A172 (cell line): ENCODE measurements at places on chromosomes 2 and 18. TPM values are rescaled to one million over a fixed set of nuclear protein-coding genes. Genes with fewer than 3 reads are reported as not detected.

Gene RND3
- 155 and 205 TPM in 2 replicates for total RNA-seq

Gene SPP2
- total RNA-seq: not detected in 2 replicates

Gene SKA1
- 21.8 and 35.1 TPM in 2 replicates for total RNA-seq

Gene HRH4
- total RNA-seq: not detected in 2 replicates

Gene UNC80
- 0.02 TPM in 1 of 2 replicates, not detected in the other for total RNA-seq

Gene SPAG16
- 50.9 and 57.0 TPM in 2 replicates for total RNA-seq

Gene RTP5
- not detected in 2 replicates for total RNA-seq

Gene LIMS4
- total RNA-seq: 0.10 and 1.3 TPM in 2 replicates

Gene MDH1B
- total RNA-seq: 5.4 and 9.2 TPM in 2 replicates

Gene SLC4A3
- total RNA-seq: 10.9 and 11.4 TPM in 2 replicates

Gene FAM168B
- total RNA-seq: 116 and 123 TPM in 2 replicates

Gene TMEFF2
- 11.1 and 15.2 TPM in 2 replicates for total RNA-seq

Gene CNRIP1
- 11.4 and 13.1 TPM in 2 replicates for total RNA-seq

Gene VWC2L
- total RNA-seq: not detected in 2 replicates

Gene DPYSL5
- 8.4 and 9.1 TPM in 2 replicates for total RNA-seq

Gene EDAR
- not detected in 2 replicates for total RNA-seq

Gene TSPYL6
- total RNA-seq: not detected in 2 replicates

Gene SLC16A14
- total RNA-seq: not detected in 2 replicates

Gene EFR3B
- 2.2 TPM in 2 replicates for total RNA-seq

Gene MSH6
- total RNA-seq: 101 and 112 TPM in 2 replicates

Gene ASB18
- total RNA-seq: not detected in 2 replicates

Gene KCNJ3
- total RNA-seq: 0.02 TPM in 1 of 2 replicates, not detected in the other

Gene TMEM163
- total RNA-seq: 0.43 and 0.91 TPM in 2 replicates

Gene FAP
- total RNA-seq: 1.9 and 2.2 TPM in 2 replicates

Gene UGT1A8
- total RNA-seq: not detected in 2 replicates

Gene SFXN5
- total RNA-seq: 17.5 and 33.4 TPM in 2 replicates

Gene YIPF4
- 51.1 and 51.5 TPM in 2 replicates for total RNA-seq

Gene HNRNPLL
- total RNA-seq: 49.2 and 55.8 TPM in 2 replicates

Gene IGFBP5
- total RNA-seq: 4.2 and 4.4 TPM in 2 replicates

Gene RAB6C
- total RNA-seq: not detected in 2 replicates

Gene OTOS
- not detected in 2 replicates for total RNA-seq

Gene MATN3
- 13.4 and 16.1 TPM in 2 replicates for total RNA-seq

Gene EHD3
- total RNA-seq: 3.2 and 4.0 TPM in 2 replicates

Gene CDH7
- total RNA-seq: not detected in 2 replicates

Gene MTERF4
- 39.0 and 46.2 TPM in 2 replicates for total RNA-seq

Gene RGPD5
- total RNA-seq: 8.0 and 10.3 TPM in 2 replicates

Gene VAMP8
- 1.3 and 1.5 TPM in 2 replicates for total RNA-seq

Gene GPR55
- 0.24 TPM in 1 of 2 replicates, not detected in the other for total RNA-seq

Gene ZNF532
- total RNA-seq: 12.2 and 13.5 TPM in 2 replicates
